NCI-H2029 (cell line): ENCODE measurements at places on chromosomes 7 and 10.
A peak's percentile ranks its signal among the peaks of the same experiment; 100 is the strongest.

GRCh38 chr10:11180228-11180627 lies 162.6 kb downstream of the CELF2 start:
- no peak for DNase-seq

DNA sequence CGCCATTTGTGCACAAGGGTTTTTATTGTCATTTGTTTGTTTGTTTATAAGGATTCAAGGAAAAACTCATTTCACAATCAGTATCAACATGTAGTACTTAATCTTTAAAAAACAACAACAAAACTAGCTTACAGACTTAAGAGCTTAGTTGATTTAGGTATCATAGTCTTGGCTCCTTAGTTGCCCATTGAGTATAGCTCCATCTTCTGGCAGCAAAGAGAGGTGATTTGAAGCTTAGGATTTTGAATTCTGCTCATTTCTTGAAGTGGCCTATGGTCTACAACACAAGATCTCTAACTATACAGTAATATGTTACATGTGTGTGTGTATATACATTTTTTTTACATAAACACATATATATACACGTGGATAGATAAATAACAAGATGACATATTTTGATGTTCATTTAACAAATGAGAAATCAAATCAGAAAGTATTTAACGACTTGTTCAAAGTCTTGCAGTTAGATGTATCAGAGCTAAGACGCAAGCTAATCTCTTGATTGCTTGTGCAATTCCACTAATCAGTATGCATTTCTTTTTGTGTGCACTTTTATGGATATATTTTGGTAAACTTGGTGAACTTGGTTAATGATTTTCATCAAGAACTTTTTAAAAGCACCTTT lies 307.3 kb downstream of the CAMK1D start:
- DNase-seq = peak; percentile 18

DNA sequence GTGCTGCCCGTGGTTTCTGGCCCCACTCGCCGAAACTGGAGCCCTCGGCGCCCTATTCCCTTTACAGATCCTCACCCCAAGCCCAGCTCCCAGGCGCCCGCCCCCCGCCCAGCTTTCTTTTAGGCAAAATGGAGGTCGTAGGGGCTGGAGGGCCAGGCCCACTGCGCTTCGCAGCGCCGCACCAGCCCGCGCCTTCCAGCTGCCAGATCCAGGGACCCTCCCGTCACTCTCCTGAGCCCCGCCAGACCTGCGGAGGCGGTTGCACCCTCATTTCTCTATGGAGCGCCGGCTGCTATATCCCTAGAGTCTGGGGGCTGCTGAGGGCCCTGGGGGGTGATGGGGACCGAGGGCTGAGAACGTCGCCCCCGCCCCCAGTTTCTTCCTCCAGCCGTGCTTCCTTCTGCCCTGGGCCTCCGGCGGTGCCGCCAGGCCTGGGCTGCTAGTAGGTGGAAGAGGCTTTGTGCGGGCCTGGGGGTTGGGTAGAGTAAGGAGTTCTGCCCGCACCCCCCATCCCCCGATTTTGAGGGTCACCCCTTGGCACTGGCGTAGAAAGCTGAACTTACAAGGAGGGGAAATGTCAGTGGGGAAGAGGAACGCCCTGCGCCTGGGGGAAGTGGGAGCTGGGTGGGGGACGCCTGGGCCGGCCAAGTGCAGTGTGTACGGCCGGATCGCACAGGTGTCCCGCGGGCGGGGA lies 1.0 kb downstream of the GNB2 start:
- no peak for DNase-seq

DNA sequence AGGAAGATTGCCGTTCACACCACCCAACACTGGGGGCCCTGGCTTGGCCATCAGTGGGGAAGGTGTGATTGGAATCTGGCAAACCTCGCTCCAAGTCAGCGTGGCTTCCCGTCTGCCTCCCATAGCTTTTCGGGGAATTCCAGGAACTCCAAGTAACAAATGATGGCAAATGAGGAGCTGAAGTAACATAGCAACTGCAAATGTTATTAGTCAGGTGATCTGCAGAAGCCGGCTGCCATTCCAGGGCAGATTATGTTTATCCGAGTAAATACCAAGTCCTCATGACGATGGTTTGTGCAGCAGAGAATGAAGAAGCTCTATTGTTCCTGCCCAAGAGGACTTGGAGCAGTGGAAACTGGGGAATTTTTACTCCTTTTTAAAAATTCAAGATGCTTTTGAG lies 270.5 kb upstream of the PODXL start:
- no peak for DNase-seq

- DNase-seq = no peak
These were observed 94.4 kb upstream of the CCDC6 start for GRCh38 chr10:60000747-60001146.

GRCh38 chr7:2480070-2480408 lies 3.8 kb upstream of the GRIFIN start:
- DNase-seq = no peak

- no peak for DNase-seq
These were observed 86.4 kb downstream of the WDR37 start for GRCh38 chr10:1142596-1142995.

GRCh38 chr10:94402843-94403379 lies 570 bp downstream of the TBC1D12 start:
- DNase-seq = peak; percentile 8

GRCh38 chr7:44858161-44858560 lies 10.3 kb upstream of the H2AZ2 start:
- DNase-seq = no peak

- DNase-seq = no peak
These were observed 126.7 kb upstream of the PRSS58 start for GRCh38 chr7:142384493-142384922.
